DMS53 (cell line): ENCODE measurements at places on chromosomes 1 and 21.

DNA sequence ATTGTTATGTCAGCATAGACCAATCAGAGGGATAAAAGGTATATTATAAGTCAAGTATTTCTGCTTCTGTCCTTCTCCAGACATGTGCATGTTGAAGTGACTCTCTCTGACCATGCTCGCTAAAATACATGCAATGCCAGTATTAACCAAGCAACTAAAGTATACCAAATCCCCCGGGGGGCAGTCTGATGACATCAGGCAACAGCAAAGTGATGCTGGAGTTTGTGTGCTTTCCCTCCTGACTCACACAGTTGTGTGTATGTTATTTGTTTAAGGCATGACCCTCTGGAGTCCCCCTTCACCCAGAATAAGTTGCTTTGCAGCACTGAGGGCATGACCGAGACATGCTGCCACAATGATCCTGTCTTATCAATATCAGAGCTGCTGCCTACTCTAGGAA, 2.1 kb downstream of the BRINP2 start:
- DNase-seq = no peak

GRCh38 chr21:37060296-37060695, 12.6 kb downstream of the PIGP start:
- peak; percentile 99 for DNase-seq

- no peak for DNase-seq
Observed at GRCh38 chr1:180652792-180653191, 21.0 kb downstream of the XPR1 start.

DNA sequence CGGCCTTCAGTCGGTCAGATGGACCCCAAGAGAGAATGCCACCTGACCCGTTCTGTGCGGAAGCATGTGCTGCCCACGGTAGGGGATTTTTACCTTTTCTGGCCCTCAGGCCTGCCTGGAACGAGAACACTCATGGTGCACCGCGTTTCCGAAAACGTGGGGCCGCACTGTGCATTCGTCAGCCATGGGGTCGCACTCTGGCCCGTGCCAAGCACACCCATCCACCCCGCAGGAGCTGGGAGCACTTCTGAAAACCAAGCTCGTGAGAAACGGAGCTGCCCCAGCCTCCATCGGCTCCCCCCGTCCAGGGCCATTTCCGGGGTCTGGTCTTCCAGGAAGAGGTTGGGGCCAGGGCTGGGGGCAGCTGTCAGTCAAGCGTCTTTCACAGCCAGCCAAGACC, 72.8 kb downstream of the PRDM16 start:
- DNase-seq = no peak

DNA sequence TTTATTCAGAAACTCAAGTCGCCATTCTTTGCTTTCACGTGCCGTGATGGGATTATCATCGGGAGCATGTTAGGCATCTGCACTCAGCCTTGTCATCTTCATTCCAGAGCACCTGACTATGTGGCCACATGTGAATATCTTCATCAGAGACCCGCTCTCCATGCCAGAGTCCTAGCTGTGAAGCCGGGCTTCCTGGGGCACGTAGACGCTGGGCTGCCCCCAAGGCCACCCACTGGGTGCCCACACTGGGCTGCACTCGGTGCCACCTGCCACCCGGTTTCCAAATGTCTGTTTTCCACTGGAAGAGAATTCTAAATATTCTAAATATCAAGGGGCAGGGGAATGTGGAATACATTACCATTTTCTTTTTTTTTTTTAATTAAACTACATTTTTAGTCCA, 43.8 kb downstream of the SLC37A1 start:
- no peak for DNase-seq

DNA sequence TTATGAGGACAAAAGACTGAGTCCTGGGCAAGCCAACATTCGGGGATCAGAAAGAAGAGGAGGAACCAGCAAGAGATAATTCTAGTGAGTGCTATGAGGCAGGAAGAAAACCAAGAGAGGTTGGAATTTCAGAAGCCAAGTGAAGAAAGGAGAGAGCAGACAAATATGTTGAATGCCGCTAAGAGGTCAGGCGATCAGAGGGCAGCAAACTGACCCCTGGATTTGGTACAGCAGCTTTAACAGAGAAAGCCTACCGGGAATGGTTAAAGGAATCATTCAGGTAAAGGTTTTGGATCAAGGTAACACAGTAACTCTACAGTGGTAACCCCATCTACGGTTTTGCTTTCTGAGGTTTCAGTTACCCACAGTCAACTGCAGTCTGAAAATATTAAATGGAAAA, 5.4 kb downstream of the CLCC1 start:
- no peak for DNase-seq

GRCh38 chr1:34977858-34978257, 7.3 kb downstream of the TMEM35B start:
- no peak for DNase-seq

DNA sequence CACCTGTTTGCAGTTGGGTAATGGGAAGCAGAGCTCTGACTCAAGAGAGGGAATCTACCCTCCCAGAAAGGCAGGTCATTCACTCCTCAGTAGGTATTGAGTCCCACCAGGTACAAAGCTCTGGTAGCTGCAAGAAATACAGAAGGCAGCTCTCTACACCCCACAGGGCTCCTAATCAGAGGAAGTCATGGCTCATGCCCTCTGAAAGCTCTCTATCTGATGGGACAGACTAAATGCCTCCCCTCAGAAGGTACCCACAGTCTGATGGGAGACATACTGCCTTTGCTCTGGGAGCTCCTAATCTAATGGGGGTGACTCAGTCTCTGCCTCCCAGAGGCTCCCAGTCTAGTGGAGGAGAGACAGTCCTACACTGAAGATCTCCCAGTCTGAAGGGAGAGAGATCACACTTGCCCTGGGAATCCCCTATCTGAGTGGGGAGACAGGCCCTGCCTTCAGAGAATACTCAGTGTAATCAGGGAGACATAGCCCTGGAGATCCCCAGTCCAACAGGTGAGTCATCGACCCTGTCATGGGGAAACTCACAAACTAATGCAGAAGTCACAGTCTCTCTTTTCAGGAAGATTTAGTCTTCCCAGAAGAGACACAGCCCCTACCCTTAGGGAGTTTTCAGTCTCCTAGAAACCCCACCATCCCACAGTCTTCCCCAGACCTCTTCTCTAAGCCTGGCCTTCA, 23.7 kb downstream of the CAMK1G start:
- DNase-seq = peak; percentile 65

DNA sequence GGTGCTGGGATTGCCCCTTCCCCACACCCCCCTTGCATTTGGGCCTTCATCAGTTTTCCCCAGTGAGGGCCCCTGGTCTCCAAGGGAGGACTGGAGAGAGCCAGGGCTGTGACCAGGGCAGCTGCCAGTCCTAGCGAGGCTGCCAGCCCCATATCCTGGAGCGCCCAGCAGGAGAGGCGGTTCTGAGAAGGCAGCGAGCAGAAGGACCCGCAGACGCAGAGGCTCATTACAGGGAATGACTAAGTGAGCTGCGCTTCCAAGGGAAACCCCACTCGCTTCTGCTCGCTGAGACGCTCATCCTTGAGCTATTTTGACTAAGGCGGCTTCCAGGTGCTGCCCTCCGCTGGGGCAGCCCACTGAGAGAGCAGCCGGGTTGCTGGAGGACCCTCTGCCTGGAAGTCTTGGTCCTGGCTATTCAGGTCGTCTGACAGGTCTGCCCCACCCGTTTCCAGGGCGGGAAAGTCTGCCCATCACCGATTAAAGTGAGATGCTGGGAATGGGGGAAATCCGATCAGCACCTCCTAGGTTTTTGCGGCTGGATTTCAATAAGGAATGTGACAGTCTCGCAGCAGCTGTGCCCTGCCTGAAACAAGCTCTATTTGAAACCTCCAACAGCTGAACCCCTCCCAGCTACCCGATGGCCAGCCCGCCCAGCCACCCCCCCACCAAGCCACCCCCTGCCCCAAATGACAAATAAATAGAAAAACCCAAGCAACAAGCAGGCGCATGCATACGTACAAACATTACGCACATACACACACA, 2.8 kb downstream of the KCNN3 start:
- DNase-seq = no peak

GRCh38 chr1:198915327-198916231, 276.7 kb downstream of the PTPRC start:
- peak; percentile 16 for DNase-seq

DNA sequence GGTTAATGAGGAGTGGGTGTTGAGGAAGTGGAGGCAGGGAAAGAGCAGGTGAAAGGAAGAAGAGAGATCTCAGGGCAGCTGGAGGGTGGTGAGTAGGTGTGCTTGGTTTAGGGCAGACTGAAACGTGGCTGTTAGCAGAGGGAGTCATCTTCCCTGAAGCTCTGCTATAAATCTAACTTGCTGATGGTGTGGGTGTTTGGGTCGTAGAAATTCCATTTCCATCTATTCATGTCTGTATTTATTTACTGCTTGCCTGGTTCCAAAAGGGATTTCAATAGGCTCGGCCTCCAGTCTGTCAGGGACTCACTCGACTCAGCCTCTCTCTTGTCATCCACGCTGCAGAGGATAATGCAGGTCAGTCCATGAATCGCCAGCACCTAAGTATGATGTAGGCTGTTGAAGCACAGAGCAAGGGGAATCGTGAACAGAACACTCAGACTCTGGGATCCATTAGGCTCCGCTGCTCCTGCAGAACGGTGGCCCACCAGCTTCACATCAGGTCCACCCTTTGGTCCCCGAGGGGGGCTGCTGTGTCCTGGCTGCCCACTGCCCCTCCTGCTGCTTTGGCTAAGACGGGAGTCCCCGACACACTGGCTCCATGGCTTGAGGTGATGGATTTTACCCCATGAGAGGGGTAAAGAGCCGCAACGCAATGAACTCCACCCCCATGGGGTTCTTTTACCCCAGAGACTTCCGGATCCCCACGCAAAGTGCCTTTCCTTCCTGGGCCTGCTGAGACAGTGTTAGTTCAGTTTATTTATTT, 156.2 kb downstream of the RHOU start:
- DNase-seq = no peak

DNA sequence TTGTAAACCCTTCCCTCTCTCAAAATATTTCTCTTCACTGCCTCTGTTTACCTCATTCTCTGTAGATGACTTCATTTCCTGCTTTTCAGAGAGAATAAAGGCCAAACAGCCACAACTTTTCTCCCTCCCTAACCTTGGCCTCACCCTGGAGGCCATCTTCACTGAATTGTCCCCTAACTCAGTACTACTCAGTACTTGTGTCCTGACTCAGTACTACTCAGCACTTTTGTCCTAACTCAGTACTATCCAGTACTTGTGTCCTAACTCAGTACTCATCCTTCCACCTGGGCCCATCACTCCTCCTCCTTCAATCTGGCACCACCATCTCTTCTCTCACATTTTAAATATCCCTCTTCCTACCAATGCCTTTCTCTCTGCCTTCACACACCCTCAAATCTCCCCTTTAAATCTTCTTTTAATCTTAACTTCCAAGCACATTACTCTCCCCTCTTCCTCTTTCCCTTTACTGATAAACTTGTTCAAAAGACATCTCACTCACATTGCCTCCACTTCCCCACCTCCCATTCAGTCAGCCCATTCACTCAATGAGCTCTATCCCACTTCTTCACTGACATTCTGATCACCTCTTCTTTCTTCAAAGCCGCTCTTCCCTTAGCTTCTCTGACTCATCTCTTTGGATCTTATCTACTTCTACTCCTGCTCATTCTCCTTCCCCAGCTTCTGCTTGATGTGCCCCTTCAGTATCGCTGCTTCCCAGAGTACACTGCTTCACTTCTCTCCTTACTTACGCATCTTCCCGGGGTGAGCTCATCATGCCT, 121.4 kb downstream of the RNF220 start:
- DNase-seq = no peak

GRCh38 chr1:31591425-31592093, 15.2 kb downstream of the TINAGL1 start:
- no peak for DNase-seq

DNA sequence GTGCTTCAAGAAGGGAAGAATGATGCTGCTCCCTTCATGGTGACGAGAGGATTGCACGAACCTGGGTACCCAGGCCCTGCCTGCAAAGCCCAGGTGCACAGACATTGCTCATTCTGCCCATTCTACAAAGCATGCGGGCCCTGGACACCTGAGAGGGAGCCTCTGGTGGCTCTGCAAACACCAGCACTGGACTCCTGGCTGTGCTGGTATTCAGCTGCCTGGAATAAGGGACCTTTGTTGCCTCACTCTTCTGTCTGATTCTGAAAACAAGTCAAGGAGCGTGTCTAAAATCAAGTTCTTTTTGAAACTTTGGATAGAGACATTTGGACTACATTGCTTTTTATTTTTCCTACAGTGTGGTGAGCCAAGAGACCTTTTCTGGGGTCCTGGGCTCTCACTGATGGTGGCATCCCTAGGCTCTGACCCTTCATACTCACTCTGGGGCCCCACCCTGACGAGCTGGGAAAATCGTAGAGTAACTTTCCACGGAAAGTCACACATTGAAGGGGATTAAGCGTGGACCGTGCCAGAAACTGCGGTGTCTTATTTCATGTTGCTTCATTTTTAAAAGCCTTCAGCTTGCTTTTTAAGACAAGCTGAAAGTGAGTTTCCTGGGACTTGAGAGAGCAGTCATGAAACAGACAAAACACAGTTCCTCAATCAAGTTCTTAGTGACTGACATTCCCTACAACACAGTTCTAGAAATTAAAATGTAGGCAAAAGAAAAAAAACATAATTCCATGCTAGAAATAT, 24.0 kb downstream of the ABCA4 start:
- no peak for DNase-seq

- peak; percentile 87 for DNase-seq
Observed at GRCh38 chr1:222171005-222171404, 376.9 kb downstream of the HHIPL2 start.

DNA sequence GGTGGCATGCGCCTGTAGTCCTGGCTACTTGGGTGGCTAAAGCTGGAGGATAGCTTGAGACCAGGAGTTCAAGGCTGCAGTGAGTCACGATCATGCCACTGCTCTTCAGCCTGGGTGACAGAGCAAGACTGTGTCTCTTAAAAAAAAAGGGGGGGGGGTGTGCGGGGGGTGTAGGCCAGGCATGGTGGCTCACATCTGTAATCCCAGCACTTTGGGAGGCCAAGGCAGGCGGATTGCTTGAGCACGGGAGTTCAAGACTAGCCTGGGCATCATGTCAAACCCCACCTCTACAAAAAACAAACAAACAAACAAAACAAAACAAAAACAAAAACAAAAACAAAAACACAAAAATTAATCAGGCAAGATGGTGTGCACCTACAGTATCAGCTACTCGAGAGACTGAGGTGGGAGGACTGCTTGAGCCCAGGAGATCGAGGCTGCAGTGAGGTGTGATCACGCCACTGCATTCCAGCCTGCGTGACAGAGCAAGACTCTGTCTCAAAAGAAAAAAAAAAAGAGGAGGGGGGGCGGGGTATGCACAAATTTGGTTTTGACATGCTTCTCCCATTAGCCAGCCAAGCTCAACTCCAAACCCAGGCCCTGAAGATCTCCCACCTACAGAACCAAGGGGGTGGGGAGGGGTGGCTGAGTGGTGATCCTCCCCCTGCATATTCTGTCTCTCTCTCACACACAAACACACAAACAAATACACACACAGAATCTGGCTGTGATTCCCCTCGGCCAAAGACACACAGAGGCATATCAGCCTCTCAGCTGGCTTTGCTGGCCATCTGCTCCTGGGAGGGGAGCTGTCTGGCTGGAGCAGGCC, 3.1 kb downstream of the PTAFR start:
- peak; percentile 35 for DNase-seq

- DNase-seq = no peak
Observed at GRCh38 chr1:55611123-55611522, 396.0 kb upstream of the USP24 start.

- no peak for DNase-seq
Observed at GRCh38 chr1:17030206-17030605, 18.5 kb upstream of the ATP13A2 start.
